ENCODE measurements at places on chromosomes 4 and X. TPM values are rescaled to one million over a fixed set of nuclear protein-coding genes. Genes with fewer than 3 reads are reported as not detected.
A peak's percentile ranks its signal among the peaks of the same experiment; 100 is the strongest.

GRCh38 chr4:66565801-66566200, 895.5 kb upstream of the EPHA5 start:
- DNase-seq = no peak

DNA sequence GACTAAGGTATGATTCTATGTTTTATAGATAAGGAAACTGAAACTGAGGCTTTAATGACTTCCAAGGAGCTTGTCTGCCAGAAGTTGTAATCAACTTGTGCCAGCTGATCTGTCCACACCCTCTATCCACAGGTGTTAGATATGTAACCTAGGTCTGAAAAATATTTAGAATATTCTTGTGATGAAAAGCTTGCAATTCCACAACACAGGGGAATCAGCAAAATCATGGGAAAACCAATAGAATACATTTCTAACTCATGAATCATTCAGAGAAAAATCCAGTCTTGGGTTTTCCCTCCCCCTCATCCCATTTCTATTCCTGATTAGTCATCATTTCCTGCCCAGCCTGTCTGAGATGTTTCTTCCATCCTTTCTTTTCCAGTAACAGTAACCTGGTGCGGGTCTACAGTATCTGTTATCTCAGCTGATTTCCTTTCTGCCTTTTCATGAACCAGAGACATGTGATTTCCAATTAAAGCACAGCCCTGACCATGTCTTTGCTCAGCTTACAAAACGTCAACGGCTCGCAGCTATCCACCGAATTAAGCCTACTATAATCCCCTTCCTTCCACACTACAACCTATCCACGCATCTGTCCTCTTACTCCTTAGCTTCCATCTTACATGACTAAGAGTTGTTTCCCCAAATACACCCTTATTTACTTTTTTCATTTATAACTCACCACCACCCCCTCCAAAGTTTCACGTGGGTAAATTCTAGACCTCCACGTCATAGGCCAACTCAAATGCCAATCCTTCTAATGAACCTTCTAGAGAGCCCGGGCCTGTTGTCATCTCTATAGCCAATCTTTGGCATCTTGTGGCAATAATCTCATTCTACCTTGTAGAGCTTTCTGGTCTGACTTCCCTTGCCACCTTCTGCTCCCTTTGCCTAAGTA, 961 bp upstream of the NOCT start:
- DNase-seq = no peak

DNA sequence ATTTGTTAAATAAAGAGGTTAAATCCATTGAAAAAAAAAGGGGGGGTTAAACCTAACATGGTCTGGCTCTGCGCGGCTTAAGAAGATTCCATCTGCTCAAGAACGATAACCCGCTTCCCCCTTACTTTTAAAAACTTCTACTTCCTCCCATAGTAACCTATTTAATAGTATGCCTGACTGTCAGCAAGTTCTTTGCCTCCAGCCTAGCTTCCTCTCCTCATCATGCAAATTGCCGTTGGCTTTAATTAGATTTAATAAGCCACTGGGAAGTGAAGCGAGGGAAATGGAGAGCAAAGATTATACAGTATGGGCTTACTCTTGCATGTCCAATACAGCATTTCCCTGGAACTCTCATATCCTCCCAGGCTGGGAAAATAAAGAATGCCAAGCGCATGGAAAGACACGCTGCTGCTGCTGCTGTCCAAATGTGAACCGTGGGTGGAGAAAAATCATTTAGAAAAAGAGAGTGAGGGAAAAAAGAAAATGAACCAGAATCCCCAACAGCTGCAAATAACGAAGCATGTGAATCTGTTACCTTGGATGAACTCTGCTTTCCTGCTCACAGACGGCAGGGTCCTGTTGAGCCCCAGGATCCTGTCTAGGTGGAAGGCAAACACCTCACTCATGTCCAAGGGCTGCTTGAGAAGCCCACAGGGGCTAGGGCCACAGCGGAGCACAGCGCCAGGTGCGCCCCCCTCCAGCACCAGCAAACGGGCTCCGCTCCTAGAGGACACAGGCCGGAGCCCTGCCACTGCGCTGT, 2.7 kb downstream of the GASK1B start:
- DNase-seq = no peak

Gene TMEM156
- not detected for total RNA-seq

- peak; percentile 86 for DNase-seq
Observed at GRCh38 chr4:2535376-2536192, 863 bp upstream of the FAM193A start.

GRCh38 chr4:120853161-120853935, 69.2 kb downstream of the PRDM5 start:
- DNase-seq = no peak

Gene TLR8
- not detected for total RNA-seq

Gene EPGN
- total RNA-seq = not detected

- no peak for DNase-seq
Observed at GRCh38 chr4:2142630-2143427, 83.7 kb downstream of the NAT8L start.

Gene LNX1
- 0.10 TPM for total RNA-seq

DNA sequence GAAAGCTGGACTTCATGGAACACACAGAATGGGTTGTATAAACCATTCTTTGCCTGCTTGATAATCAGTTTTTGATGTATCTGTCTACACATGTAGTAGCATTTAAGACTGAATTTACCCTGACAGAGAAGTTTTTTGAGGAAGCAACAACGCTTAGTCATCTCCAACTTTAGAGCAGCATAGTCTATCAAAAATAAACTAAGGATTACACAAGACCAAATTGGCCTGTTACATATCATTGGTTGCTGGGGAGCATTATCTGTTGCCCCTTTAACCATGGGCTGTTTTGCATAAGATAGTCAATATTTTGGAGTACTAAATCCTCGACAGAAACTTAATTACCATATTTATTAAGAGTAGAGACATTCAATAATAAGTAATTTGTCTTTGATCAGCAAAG, 347.4 kb downstream of the FAM47B start:
- no peak for DNase-seq

- DNase-seq = no peak
Observed at GRCh38 chr4:159171287-159171686, 68.4 kb downstream of the RAPGEF2 start.

GRCh38 chr4:72911316-72911715, 158.2 kb downstream of the COX18 start:
- no peak for DNase-seq

- no peak for DNase-seq
Observed at GRCh38 chr4:182809417-182810102, 107.6 kb downstream of the DCTD start.

Gene CENPVL1
- total RNA-seq = not detected

Gene TGIF2LX
- total RNA-seq = not detected

DNA sequence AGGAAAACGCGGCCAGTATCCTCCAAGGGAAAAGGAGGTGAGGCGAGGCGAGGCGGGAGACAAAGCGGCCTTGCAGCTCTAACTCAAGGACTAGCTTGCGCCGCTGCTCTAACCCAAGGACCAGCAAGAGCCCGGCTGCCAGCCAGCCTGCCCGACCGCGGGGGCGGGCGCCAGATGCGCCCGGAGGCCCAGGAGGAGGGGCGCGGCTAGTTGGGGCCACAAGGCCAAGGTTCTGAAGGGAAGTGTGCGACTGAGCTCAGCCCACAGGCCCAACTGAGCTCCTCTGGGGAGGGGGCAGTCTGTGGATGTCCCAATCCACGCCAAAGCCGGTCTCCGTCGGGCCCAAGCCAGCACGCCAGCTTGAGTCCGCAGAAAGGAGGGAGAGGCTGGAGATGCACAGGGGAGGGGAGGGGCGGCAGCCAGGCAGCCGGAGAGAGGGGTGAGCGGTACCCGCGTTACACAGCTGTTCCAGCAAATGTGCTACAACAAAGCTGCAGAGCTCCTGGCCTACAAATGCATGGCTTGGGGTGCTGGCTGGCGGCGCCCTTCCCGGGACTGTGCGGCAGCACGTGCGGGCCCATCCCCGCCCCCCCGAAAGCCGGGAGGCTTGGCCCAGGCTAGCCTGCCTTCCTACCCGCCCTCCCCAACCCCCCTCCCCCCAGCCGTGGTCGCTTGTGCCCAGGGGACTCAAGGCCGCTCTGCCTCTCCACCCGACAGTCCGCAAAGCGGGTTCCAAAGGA, 637 bp downstream of the AMER1 start:
- peak; percentile 61 for DNase-seq

DNA sequence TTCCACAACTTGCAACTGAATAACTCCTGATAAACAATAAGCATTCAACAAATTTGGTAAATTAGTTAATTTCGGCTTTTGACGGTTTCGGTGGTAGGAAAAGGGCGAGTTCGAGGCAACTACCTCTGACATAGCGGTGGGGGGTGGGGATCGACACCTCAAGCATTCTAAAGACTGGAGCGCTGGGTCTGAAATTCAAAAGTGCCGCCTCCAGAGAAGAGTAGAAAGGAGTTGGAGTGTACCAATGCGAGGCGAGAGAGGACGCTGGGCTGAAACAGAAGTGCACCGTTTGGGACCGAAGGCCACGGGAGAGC, 725 bp downstream of the SMC1A start:
- DNase-seq = no peak

- DNase-seq = no peak
Observed at GRCh38 chr4:7788694-7789425, 150.8 kb downstream of the AFAP1 start.

- DNase-seq = no peak
Observed at GRCh38 chr4:31702326-31702725, 982.2 kb downstream of the PCDH7 start.

Gene TMEM255A
- total RNA-seq = 7.6 TPM

Gene MSANTD1
- 2.6 TPM for total RNA-seq

DNA sequence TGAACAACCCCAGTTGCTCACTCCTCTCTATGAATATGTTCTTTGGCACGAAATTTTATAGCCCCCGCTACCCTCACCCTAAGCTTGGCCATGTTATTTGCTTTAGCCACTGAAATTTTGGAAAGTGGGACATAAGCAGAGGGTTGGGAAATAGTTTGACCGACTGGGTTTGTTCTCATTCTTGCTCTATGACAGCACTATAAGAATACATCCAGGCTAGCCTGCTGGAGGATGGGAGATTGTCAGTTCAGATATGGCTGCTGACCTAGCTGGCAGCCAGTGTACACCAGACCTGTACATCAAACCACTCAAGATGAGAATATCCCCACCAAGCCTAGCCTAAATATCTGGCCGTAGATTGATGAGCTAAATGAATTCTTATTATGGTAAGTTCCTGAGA, 298.1 kb downstream of the PDGFC start:
- no peak for DNase-seq

- no peak for DNase-seq
Observed at GRCh38 chr4:142386449-142386848, 459.7 kb downstream of the INPP4B start.

- DNase-seq = no peak
Observed at GRCh38 chr4:107156443-107156842, 120.3 kb upstream of the DKK2 start.

DNA sequence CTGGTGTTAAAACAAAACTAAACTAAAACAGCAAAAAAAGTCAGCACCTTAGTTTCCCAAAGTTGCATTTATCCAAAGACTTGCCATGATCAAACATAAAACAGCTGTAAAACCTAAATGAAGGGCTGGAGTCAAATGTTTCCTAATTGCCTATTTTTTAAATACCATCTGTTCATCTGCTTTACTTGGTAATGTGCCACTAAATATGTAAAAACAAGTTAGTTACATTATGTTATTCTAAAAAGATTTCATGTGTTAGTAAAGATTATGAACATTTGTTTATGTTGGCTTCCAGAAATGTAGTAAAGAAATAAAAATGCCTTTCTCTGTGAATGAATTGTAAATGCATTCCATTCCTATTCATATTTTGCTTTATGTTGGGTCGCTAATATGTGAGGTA, 977.8 kb downstream of the FSTL5 start:
- no peak for DNase-seq

DNA sequence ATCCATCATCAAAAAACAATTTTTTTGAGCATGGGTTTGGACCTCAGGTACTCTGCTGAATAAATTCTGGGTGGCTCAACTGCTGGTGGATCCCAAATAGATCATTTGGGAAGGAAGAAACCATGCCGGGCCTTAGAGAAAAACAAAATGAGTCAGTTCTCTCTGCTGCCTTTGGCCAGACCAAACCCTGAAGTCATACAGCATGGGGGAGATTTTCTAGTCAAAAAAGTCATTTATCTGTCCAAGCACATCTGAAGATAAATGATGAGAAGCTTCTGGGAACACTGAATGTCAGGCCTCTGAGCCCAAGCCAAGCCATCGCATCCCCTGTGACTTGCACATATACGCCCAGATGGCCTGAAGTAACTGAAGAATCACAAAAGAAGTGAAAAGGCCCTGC, 261.4 kb downstream of the DHX15 start:
- DNase-seq = no peak

GRCh38 chr4:24820541-24820940, 25.2 kb downstream of the SOD3 start:
- DNase-seq = no peak

DNA sequence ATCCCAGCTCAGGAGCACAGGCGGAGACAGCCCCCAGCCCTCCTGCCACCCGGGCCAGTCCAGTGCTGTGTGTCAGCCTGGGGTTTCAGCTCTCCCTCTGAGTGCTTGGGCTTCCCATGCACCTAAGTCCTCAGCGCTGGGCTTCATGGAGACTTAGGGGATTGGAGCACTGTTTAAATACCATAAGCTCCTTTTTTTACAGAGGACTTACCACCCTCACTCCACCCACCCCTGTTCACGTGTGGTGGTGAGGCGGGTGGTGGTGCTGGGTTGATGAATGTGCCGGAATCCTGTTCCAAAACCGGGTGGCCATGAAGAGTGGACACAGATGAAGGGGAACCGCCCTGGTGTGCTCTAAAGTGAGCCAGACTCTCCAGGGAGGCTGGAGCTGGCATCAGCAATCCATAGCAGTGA, 66.9 kb downstream of the PSAPL1 start:
- no peak for DNase-seq

Measured in glutamatergic neuron (in vitro differentiated cells).